T-helper 1 cell (primary cell): ENCODE measurements at places on chromosomes 11 and 22.
A peak's percentile ranks its signal among the peaks of the same experiment; 100 is the strongest.

- DNase-seq: no peak
Measured at GRCh38 chr11:64542172-64543125, 48.6 kb upstream of the SLC22A12 start.

DNA sequence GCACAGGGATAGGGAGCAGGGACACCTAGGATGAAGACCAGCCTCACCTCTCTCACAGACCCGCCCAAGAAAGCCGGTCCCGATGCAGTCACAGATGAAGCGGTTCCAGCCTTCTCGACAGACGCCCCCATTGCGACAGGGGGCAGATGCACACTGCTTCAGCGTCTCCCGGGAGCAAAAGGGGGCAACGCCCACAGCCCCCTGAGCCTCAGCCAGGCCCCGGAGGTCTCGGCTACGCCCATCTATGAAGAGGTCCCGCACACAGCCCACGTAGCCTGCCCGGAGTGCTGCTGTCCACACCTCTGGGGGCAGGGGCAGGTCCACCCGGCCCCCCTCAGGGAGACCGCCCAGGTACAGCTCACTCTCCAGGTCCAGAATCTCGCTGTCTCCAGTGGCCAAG, 62.3 kb downstream of the NRXN2 start:
- DNase-seq: no peak

GRCh38 chr11:127962416-127962815, 624.9 kb downstream of the ETS1 start:
- no peak for DNase-seq

DNA sequence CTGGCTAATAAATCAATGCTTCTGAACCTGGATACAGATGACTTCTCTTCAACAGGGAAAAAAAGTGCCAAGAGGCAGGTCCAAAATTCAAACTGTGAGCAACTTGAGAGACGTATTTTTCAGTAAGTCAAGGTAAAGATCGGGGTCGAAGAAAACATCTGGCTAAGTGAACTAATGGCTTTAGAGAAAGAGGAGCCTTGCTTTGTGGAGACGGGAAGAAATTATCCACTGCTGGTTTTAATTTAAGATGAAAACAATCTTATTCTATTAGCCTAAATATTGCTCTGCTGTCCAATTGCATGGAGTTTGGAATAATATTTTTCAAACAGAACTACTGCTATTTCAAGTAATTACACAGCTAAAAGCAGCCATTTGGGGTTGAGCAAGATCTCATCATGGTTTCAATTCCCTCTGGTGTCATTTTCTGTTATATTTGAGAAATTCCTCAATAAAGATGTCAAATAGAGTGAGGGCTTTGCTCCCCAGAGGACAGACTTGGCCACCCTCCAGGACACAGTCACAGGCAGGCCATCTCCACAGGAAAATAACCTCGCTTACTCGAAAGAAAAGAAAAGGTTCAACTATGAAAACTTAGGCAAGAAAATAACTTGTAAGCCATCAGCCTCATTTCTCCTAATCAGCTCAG, 29.8 kb downstream of the SCUBE1 start:
- no peak for DNase-seq

GRCh38 chr11:111417011-111417765, 38.1 kb upstream of the POU2AF1 start:
- DNase-seq: peak; percentile 24

- no peak for DNase-seq
Measured at GRCh38 chr22:24205438-24206195, 24.3 kb downstream of the SUSD2 start.

DNA sequence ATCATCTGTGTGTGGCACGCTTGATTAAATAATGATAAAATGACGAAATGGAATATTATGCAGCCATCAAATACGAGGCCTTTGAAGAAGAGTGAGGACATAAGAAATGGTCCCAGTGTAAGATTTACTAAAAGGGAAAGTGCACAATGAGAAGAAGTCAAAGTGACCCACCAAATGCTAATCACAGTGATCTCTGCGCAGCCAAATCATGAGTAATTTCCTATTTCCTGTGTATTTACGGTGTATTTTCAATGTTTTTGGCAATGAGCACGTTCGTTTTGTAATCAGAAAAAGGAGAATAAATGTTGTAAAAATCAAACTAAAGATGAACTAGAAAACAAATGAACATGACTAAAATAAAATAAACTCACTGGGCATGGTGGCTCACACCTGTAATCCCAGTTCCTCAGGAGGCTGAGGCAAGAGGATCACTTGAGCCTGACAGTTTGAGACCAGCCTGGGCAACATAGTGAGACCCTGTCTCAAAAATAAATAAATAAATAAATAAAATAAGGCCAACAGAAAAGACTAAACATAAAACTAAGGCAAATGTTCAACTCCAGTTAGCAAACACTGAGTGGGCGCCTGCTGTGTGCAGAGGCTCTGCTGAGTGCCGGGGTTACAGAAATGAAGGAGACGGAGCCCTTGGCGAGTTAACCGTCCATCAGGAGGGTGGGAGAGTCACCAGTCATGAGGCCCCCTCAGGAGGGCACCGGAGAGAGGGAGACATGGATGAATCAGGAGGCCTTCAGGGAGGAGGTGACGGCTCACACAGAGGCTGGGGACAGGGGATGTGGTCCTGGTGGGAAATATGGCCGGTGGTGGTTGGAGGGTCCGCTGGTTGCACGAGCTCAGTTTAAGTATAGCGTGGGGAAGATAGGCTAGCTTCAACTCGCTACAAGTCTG, 26.0 kb upstream of the CBX7 start:
- DNase-seq: no peak

DNA sequence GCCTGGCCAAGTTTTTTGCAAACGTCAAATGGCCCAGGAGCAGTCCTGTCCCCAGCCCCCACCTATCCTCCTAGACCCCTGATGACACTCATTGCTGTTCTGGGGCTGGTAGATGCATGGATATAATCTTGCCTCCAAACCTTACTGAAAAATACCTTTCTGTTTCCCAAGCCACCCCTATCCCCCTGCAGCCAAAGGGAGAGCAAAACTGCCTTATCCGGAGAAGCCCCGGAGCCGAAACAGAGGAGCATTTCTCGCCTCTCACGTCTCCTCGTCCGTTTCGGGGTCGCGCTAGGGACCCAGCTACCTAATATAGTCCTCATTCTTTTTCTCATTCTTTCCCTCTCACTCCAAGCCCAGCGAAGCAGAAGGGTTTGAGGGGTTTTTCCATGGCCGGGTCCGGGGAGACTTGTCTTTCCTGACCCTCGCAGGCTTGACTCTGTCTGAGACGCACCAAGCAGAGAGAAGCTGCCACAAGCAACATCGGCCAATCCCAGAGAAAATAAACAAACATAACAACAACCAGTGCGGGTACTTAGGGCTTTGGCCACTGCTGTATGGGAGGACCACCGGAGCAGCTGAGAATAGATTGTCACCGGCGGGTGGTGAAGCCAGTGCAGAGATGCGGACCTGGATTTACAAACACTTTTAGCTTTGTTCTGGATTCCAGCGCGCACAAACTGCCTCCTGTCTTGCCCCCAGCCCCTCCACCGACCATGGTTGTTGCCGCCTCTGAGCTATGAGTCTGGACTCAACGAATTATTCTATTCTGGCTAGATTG, 1.6 kb downstream of the BSX start:
- DNase-seq: no peak

DNA sequence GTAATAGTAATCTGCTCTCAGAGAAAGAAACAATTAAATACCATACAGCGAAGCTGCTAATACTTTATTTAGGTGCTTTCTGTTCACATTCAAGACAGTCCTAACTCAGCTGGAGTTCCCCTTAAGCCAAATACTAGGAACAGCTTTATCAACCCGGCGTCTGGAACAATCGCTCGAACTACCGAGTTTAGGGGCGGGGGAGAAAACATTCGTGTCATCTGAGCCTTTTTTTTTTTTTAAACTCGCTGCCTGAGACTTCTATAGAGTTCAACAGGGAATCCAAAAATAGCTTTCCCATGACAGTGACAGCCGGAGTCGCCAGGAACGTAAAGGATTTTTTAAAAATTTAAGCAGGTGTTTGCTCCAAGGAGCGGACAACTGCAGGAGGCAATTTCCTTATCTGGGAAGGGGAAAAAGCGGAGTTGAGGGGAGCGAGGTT, 852 bp downstream of the TRAF6 start:
- peak; percentile 16 for DNase-seq

DNA sequence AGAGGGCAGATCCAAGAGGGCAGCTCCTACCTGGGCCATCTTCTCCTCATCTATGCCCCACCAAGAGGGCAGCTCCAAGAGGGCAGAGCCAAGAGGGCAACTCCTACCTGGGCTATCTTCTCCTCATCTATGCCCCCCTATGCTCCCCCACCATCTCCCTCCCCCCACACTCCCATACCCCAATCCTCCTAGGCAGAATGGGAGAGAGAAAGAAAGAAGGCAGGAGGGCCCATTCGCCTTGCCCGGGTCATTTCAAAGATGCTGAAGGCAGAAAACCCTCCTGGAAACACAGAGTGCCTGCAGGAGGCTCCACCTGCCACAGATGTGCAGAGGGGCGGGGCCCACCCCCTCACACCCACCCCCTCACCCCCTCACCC, 78.5 kb downstream of the BUD13 start:
- no peak for DNase-seq

- DNase-seq: no peak
Measured at GRCh38 chr11:115643549-115644270, 139.5 kb upstream of the CADM1 start.

DNA sequence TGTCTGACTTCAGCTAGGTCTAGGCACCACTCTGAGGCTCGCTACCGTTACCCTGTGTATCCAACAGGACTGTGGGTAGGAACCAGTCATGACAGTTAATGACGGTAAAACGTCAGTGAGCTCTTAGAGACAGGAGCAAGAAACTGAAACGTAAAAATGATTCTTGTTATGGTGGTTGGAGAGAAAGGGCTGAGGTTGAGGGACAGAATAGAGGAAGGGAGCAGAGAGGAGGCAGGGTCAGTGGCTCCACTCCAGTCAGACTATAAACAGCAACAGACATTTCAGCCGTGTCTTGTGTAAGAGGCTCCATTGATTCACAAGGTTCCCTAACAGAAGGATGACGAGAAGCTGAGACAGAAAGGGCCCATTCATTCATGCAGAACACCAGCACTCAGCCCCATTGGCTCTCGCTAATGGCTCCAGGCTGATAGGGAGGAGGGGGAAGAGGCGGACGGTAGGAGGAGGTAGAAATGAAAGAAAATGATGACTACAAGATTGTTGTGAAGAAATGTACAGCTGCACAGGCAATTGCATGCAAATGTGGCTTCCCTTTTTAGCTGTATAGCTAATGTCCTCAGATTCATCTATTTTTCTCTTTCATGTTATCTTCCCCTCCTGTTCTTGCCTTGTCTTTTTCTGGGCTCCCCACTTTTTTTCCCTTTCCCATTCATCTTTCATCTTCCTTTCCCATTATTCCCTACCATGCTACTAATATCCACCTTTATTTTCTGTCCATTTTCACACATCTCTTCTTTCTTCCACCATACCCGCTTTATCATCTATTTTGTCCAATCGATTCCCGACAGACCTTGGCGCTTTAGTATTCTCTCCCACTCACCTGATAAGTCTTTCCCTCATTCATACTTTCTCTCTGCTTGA, 34.3 kb downstream of the ETS1 start:
- no peak for DNase-seq
